Activated CD8-positive, alpha-beta memory T cell treated with anti-CD3 and anti-CD28 coated beads for 1 hour (primary cell): ENCODE measurements at places on chromosomes 3 and 15.

DNA sequence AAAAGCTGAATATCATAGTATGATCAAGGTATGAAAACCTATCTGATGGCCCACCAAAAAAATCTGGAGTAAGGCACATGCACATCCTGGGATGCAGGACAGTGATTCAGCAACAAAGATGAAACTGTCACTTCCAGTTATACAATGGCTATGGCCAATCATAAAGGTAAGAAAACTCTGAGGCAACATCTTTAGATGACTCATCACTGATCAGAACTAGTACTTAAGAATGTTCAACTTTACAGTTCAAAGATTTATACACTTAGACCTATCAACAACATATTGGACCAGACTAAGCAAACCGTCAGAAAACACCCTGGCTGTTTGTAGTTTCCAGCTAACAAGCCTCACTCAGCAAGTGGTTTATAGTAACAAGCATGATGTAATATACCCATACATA, 21.3 kb upstream of the PLCH1 start:
- no peak for DNase-seq

DNA sequence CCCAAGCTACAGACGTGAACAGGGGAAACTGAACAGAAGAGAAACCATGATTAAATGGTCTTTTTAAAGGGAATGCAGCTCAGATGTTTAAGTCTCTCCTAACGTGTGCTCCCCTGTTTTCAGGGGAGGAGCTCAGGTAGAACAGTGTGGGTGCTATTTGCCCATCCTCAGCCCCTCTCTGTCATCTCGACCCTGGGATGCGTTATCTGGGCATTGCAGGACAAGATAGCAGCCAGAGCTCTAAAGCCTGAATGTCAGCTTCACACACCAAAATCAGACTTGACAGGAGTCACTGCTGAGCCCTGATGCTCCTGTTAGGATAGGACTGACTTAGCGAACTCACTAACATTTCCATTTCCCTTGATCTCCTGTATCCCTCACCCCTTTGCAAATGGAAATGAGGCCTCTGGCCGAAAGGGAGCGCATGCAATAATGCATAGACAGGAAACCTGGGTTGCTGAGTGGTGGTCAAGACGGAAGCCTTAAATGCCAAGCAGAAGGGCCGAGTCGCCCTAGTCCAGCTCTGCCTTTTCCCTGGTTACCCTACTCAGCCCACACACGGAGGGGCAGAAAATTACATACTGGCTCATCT, 234.9 kb upstream of the TPM1 start:
- no peak for DNase-seq

DNA sequence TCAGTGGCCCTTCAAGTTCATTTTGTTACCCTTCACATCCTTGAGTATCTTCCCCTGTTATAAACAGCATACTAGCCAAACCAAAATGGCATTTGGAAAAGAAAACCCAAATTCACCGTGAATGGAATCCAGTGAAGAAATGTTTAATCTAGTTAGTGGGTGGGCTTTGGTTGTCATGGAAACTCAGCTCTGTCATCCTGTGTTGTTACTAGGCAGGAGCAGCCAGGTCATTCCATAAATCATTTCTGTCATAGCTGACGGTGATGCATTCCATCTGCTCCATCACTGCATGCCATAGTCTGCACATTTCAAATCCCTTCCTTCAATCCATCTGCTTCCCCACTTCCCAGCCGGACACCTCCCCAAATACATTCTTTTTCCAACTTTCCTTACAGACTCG, 140.4 kb upstream of the CGNL1 start:
- DNase-seq, result no peak

DNA sequence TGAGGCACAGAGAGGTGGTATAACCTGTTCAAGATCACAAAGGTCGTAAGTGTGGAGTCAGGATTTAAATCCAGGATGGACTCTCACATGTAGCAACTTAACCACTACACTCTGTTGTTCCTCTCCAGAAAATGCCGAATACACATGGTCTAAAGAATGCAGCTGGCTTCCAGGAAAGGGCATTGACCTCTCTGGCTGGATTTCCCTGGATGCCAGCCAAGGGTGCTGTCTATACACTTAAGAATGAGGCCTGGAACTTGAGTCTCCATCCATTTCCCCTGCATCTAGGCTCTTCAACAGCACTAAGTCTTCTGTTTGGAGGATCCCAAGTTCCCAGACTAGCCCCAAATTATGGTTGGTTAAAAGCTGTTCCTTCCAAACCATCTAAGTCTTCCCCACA, 60.5 kb downstream of the CERS3 start:
- no peak for DNase-seq

DNA sequence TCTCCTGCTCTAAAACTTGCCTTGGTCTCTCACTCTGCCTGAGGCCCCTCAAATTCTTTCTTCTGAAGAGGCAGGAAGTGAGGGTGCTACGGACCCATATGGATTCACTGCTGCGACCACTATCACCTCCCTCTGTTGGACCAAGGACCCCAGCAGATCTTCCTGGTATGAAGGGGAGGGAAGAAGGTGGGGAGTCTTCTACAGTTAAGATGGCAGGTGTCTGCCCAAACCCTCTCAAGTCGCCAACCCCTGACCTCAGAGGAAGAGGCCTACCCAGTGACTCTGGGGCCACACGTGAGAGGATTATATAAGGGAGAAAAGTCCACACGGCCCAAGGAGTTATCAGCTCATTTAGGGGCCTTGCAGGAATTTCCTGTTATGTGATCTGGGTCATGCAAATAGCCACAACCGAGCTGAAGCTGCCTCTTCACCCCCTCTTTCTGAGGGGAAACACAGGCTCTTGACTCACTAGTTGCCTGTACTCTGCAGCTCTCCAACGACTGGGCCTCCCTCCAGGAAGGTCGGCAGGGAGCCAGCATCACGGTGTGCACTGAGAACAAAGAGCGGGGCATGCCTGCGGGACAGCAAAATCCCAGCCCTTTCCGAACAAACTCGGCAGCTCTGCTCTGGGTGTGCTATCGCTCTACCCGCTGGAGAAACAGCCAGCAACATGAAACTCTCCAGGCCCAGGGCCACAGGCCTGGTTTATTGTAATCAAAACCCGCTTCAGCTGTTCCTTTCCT, 116.0 kb downstream of the XXYLT1 start:
- no peak for DNase-seq

DNA sequence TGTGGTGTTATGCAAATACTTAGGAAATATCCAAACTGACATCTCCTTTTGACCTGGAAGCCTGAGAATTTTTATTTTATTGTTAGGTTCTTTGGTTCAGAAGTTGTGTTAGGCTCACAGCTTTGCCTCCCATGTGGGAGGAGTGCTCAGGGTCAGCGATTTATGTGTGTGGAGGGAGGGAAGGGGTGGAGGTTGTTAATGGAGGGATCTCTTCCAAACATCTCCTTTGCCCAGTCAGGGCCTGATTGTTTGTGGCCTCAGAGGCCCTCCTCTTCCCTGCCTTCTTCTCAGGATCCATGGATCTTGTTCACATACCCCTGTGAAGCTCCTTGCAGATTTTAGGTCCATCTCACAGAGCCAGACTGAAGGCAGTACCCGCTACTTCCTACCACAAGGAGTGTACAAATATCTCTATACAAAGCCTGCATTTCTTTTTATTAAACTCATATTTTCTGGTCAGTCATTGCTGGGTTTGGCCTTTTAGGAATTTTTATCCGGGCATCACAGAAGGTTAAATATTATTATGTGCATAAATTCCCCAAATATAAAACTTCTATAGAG, 40.3 kb downstream of the BBX start:
- DNase-seq, result no peak

DNA sequence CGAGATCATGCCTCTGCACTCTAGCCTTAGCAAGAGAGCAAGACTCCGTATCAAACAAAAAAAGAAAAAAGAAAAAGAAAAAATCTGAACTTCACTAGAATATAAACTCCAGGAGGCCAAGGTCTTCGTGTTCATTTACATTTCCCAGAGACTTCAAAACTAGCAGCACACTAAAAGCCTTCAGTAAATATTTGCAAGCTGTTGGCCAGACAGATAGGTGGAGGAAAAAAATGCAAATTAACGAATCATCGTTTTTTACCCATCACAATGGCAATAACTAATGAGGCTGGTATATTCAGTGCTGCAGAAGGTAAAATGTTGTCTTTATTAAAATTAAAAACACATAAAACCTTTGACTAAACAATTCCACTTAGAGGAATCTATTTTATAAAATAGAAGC, 80.6 kb downstream of the CLASP2 start:
- no peak for DNase-seq

DNA sequence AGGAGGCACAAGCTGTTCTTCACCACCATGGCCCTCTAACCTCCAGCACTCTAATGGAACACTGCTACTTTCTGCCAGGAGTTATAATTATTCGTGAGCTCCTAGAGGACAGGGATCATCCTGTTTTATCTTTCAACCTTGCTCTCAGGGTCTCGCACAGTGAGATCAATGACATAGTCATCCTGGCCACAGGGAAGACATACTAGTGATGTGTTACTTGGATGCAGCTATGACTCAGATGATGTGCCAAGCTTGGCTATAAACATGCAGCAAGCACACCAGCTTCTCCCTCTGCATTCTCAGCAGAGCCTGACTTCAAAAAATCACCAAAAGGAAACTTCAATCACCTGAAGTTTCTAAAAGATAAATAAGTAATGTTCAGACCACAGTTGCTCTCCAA, 203.8 kb upstream of the HES1 start:
- no peak for DNase-seq

DNA sequence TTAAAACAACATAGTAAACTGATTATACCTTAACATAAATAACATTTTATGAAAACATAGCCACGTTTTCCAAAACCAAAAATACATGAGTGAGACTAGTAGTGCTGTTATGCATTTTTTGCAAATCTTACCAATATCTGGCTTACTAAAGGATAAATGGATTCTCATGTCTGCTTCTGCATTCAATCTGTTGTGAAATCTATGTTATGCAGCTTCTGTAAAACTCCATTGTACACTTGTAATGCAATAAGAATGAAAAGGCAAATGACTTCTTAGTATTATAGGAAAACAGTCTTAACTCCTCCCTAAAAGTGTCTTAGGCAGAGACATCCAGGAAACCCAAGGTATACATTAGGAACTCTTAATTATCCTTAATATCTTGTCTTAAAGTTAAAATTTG, 330.9 kb upstream of the THBS1 start:
- no peak for DNase-seq

DNA sequence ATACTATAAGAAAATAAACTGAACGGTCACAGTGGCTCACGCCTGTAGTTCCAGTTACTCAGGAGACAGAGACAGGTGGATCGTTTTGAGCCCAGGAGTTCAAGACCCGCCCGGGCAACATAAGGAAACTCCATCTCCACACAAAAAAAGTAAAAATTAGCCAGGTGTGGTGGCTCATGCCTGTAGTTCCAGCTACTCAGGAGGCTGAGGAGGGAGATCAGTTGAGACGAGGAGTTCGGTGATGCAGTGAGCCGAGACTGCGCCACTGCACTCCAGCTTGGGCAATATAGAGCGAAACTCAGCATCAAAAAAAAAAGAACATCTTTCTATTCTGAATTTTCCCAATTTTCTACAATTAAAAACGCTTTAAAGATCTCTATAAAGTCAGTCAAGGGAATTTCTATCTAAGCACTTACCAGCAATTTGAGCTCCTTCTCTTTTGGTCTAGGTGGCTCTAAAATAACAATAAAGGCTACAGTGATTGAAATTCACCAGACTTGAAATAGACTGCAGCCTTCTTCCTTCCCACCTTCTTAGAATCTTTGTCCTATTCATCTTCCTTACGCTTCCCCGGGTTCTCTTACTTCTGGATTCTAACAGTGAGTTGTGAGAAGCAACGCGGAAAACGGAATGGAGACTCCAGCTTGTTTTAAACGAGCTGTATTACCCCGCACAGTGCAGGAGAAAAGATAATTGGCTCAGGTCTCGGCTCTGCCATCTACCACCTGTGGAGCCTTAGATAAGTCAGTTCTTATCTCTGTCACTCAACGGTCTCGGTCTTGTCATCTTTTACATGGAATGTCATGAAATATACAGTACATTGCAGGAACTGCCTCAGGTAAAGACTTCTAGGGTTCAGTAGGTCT, 812 bp upstream of the SEC62 start:
- DNase-seq, result no peak
